ENCODE measurements at places on chromosomes 11 and 22.

- peak; percentile 83 for DNase-seq
Measured at GRCh38 chr11:111819161-111819828, 52.1 kb downstream of the ALG9 start.

GRCh38 chr22:28111501-28112189, 192.6 kb upstream of the PITPNB start:
- peak; percentile 49 for DNase-seq

GRCh38 chr11:12079726-12080556, 30.4 kb upstream of the MICAL2 start:
- peak; percentile 96 for DNase-seq

DNA sequence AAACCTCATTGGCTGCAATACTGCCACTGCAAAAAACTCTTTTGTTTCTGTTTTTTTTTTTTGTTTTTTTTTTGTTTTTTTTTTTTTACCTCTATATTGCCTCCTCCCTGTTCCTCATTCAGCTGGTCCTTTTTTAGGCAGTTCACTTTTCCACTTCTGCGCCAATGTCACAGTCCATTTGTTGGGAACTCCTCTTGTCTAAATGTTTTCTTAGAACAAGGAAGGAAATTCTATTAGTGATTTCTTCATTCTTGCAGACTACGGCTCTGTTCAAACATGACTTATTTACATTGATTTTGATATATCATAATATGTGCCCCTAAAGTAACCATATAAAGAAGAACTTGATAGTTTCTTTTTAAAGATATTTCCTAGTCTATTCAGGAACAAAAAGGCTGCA, 2.9 kb downstream of the FAM118B start:
- DNase-seq: no peak

- DNase-seq: no peak
Measured at GRCh38 chr11:70445605-70446004, 47.3 kb downstream of the CTTN start.

- no peak for DNase-seq
Measured at GRCh38 chr22:49735901-49736421, 91.7 kb downstream of the BRD1 start.

- peak; percentile 48 for DNase-seq
Measured at GRCh38 chr11:63592975-63593395, 21.2 kb downstream of the PLAAT3 start.

GRCh38 chr11:6486938-6487337, 5.6 kb downstream of the TIMM10B start:
- no peak for DNase-seq

All from foreskin fibroblast (primary cell).